CD4-positive, CD25-positive, alpha-beta regulatory T cell (primary cell): ENCODE measurements at places on chromosomes 1 and 21. TPM values are rescaled to one million over a fixed set of nuclear protein-coding genes. Genes with fewer than 3 reads are reported as not detected.

DNA sequence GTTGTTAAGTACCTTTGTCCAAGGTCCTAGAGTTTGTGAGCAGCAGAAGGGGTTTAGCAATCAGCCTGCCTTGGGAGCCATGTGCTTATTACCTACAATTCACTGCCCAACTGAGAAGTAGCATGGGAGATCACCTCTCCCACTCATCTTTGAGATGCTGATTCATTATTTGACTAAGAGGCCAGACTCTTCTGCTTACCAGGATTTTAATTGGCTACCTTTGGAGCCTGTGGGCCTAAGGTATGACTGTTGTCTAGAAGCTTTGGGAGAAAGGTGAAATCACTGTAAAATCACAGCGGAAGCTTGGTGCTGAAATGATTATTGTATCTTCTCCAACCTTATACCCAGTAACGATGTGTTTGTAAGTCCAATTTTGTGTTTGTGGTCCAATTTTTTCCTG, 213.4 kb downstream of the ST6GALNAC3 start:
- DNase-seq, result no peak

GRCh38 chr1:86285796-86286195, 110.3 kb downstream of the ODF2L start:
- no peak for DNase-seq

DNA sequence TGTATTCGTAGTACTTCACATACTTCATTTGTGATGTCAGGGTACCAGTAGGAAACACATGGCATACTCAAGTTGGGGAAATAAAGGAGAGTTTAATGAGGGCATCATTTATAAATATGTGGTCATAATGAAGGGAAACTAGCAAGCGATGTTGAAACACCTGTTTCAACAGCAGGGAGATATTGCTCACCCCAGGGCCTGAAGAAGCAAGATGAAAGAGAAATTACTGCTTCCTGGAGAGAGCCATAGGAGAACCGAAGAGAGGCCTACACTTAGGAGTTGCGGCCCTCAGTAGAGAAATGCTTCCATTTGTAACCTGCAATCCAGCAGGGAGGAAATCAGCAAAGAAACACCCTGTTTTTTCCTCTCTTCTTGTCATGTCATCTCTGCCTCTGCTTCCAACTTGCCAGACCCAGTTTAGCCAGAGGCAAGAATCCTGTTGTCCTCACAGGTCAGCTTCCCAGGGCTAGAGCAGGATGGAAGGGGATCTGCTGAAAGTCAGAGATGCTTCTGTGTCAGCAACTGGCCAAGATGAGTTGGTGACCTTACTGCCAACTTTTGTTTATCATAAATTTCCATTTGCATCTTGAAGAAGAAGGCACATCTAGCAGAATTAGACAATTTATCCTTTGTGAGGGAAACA, 67.6 kb upstream of the TSPAN2 start:
- DNase-seq, result no peak

GRCh38 chr1:6743189-6744101, 41.8 kb upstream of the CAMTA1 start:
- DNase-seq, result no peak

GRCh38 chr1:83112248-83112885, 886.6 kb downstream of the TTLL7 start:
- DNase-seq, result no peak

GRCh38 chr1:77283701-77284425, 2.0 kb downstream of the AK5 start:
- no peak for DNase-seq

Gene C1orf167
- not detected for total RNA-seq
